ENCODE measurements at places on chromosomes 2 and 18.

DNA sequence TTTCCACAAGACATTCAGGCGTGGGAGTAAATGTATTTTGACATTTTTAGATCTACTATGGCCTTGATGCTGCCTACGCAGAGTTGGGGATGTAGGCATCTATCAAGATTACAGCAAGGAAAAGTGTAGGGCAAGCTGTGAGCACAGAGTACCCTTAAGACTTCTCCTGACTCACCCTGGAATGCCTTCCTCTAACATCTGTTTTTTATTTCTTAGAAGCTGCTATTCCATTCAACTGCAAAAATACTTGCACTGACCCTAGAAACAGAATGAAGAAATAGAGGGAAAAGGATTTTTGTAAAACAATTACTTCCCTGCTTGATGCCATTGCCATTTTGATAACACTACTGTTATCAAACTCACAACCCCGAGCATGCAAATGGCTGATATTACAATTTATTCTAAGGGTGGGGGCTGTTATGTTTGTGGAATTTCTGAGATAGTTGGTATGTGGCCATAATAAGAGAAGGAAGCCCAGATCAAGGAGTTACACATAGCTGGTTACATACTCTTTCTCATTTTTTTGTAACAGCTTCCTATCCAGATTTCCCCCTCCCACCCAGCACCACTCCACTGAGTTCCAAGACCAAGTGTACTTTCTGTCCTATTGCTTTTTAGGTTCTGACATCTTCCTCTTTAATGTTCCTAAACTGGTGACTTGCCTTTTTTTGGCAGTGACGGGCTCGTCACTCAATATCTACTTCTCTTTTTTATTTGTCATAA lies 6.0 kb upstream of the ROCK1 start:
- DNase-seq, result no peak

- no peak for DNase-seq
Measured at GRCh38 chr2:63775191-63775590, 66.5 kb upstream of the UGP2 start.

GRCh38 chr18:621291-622043 lies 24.7 kb downstream of the CLUL1 start:
- DNase-seq, result no peak

- no peak for DNase-seq
Measured at GRCh38 chr2:134139611-134140010, 114.3 kb upstream of the MGAT5 start.

DNA sequence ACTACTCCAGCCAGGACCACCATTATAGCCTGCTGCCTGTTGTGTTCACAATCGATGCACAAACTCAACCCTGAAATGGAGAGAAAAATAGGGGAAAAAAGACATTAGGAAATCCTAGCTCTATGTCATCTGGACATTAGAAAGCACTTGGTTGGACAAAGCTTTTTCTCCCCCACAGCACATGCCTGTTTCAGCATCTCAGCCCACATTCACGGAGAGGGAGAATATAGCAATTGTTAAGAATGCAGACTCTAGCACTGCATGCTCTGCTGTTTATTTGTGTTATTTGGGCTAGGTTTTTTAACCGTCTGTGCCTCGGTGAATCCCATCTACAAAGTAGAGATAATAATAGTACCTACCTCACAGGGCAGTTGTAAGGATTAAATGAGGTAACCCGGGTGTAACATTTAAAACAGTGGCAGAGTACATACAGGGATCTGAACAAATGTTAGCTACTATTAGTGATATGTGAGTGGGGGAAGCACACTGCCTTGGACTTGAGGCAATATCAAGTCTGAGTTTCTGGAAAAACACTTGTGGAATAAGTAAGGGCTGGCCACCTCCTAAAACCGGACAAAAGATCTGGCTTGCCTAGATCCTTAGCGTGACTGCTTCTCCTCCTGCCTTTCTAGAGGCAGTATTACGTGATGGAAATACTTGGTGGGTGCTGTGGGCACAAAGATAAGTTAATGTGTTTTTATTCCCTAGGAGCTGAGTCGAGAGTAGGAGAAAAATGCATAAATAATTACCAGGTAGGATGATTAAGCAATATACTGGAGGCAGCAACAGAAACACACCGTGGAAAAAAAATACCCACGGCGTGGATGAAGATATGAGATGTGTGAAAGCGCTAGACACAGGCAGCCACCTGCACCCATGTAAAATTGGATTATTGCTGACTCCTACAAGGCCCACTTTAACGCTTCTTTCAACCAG lies 1.0 kb upstream of the PPP1CB start:
- DNase-seq, result peak; percentile 10

DNA sequence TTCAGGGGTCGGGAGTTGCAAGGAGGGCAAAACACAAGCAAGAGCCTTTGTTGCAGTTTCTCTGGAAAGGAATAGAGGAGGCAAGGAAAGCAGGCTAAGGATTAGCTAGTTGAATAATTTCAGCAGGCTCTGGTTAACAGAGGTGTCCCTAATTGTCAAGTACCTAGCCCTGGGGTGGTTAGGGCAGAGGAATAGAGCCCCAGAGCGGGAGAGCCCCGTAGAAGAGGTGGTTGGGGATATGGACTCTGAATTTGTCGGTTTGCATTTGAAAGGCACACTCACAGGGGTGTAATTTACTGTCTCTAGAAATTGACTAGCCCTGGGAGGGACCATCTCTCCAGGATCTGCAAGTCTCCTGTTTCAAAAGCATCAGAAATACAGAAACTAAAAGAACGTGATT lies 1030.2 kb downstream of the TMEM182 start:
- no peak for DNase-seq

GRCh38 chr2:126676221-126677175 lies 20.5 kb downstream of the GYPC start:
- no peak for DNase-seq

GRCh38 chr2:69798290-69798908 lies 31.1 kb upstream of the GMCL1 start:
- no peak for DNase-seq

GRCh38 chr2:75603477-75603876 lies 42.7 kb upstream of the EVA1A start:
- DNase-seq, result no peak

GRCh38 chr2:15092181-15092580 lies 459.7 kb downstream of the LRATD1 start:
- no peak for DNase-seq

DNA sequence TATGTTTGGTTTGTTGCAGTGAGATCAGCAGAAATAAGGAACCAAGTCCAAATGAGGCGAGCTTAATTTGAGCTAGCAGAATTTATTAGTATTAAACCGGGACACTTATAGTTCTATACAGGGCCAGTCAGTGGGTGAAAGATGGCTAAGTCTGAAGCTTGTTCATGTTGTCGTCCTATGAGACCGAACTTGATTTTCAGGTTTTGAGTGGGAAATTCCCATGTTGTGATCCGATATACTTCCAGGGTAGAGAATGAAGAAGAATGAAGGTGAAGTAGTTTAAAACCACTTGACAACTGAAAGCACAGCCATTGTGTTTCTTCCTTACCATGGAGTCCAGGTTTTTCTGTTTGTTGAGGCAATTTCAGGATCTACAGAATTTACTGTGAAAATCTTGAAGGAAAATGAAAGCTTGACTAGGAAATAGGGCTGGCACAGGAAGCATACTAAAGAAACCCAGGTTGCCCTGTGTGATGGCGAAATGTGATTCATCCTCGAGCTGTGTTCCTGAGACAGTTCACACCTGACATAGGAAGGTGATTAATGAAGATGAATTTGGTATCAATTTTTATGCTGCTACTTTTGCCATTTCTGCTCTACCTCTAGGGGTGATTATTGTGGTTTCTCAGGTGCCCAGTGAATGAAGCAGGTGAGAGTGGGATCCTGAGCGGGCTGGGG lies 37.6 kb upstream of the MGAT5 start:
- DNase-seq, result no peak

- no peak for DNase-seq
Measured at GRCh38 chr18:46291149-46291548, 187.0 kb downstream of the HAUS1 start.

- DNase-seq, result peak; percentile 1
Measured at GRCh38 chr2:240423788-240424191, 11.7 kb upstream of the GPC1 start.

GRCh38 chr2:84197901-84198300 lies 261.2 kb downstream of the SUCLG1 start:
- no peak for DNase-seq

DNA sequence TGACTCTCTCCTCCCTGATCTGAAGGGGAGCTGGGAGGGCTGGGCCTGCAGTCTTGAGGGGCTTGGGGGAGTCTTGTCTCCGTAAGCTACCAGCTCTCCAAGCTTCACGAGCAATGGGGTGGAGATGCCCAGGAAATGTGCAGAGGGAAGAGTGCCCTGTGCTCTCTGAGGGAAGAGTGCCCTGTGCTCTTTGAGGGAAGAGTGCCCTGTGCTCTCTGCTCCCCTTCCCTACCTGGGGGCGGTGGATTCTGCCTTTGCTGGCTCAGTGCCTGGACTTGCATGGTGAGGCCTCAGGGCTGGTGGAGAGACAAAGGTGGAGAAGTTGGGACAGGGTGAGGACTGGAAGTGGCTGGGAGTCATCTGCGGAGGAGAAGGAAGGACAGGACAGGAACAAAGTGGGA lies 72.7 kb downstream of the TWIST2 start:
- DNase-seq, result no peak

DNA sequence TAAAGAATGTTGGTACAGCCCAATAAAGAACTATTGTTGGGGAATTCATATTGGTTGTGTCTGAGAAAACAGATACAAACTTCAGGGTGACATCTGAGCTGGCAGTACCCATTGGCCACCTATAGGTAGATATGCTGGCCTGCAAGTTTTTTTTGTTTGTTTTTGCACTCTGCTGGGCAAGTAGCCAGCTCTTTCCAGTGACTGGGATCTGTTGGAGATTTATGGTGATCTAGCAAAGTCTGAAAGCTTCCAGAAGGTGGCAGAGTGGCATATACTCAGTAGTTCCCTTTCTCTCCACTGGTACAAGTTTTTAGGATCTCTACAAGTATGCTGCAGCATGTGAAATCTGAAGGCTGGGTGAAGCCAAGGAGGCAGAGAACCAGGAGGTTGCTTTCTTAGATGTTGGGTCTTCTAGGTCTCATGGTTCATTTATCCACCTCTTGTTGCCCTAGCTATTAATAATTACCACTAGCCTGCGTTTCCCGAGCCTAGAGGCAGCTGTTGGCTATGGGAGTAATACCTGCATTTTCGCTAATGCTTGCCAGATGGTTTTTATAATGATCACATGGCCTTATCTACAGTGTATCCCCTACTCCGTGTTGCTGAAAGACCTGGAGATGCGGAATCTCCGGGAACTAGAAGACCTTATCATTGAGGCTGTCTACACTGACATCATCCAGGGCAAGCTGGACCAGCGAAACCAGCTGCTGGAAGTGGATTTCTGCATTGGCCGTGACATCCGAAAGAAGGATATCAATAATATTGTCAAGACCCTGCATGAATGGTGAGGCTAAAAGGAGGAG lies 9.5 kb downstream of the COPS7B start:
- DNase-seq, result no peak

DNA sequence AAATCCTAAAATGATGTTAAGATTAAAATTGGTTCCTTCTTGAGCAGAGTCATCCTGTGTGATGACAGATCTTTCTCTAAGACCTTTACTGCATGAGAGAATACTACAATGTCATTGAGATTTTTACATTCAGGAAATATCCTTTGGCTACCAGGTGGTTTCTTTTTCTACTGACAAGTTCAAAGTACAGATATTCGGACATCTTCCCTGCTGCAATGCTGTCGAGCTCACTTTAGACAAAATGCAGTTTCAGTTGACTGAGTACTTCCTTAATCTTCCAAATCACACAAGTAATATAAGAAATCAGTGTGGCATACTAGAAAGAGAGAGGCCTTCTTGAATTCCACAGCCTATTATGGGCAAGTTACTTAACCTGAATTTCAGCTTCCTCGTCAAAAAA lies 207.9 kb upstream of the ACVR2A start:
- no peak for DNase-seq

DNA sequence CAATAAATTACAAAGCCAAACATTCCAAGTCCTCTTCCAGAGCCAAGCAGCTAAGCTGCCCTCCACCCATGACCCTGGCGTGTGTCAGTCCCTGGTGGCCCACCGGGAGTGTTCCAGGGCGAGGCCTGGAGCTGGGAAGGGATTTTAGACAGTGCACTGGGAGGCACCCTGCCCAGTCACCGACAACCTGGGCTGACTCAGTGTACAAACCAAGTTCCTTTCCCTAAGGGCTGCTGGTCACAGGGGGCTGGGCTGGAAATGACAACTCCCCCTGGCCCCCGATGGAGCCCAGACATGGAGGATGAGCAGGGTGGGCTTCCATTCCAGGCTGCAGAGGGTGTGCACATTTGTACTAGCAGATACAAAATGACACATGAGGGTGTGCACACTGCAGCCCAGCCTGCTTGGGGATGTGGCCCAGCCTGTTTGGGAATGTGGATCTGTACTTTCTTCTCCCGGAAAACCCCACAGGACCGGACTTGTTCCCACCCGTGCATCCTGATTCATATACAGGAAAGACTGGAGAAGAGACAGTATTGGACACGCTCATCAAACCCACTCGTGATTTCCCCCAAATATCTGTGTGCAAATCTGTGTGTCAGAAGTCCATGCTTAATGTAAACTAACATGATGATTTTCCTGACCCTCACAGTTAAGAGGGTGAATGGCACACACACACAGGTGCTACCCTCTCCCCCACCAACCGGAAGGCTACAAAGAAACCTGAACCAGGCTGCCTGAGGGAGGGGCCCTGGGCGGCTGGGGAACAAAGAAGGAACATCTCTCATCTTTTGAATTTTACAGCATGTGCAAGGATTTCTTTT lies 58.9 kb downstream of the NDUFA10 start:
- DNase-seq, result no peak

DNA sequence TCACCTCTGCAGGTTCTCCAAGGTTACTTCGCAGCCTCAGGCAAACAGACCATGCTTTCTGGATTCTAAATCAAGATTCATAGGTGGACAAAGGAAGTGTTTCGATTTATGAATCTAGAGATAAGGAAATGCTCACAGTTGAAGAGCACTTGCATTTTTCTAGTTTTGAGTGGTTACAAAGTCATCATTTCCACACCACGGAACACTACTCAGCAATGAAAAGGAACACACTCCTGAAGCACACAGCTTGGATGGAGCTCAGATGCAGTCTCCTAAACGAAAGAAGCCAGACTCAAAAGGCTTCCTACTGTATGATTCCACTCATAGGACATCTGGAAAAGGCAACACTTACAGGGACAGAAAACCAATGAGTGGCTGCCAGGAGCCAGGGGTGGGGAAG lies 31.7 kb downstream of the SDC1 start:
- no peak for DNase-seq

- no peak for DNase-seq
Measured at GRCh38 chr2:139217641-139218040, 437.5 kb upstream of the NXPH2 start.

DNA sequence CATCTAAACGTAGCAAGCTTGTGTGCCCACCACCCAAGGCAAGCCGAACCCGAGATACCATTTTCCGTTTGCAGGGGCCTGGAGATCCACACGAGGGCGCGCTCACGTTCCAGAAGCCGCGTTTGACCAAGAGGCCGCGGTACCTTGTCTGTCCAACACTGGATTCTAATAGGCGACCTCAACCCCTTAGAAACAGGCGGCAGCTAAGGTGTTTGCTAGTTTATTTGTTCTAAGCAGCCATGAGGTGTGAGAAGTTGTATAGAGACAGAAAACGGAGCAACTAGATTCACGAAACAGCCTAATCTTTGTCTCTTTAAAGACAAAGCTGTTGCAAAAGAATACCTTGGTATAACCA lies 4.2 kb downstream of the HOXD11 start:
- DNase-seq, result no peak

- DNase-seq, result no peak
Measured at GRCh38 chr2:222709191-222709891, 37.9 kb downstream of the MOGAT1 start.

- no peak for DNase-seq
Measured at GRCh38 chr2:191521608-191522208, 156.2 kb upstream of the NABP1 start.

GRCh38 chr2:165743442-165743841 lies 50.6 kb downstream of the GALNT3 start:
- no peak for DNase-seq

Data from activated gamma-delta T cell treated with Interleukin-2 at 50 U/mL for 16 hours (primary cell).